ENCODE measurements at places on chromosomes 7 and 10. TPM values are rescaled to one million over a fixed set of nuclear protein-coding genes. Genes with fewer than 3 reads are reported as not detected.

Gene MYO1G
- total RNA-seq: 3.1 TPM

Gene DYNC1I1
- total RNA-seq: 0.67 TPM

Gene SNX10
- total RNA-seq: 14.0 TPM

Gene TMEM229A
- not detected for total RNA-seq
